ENCODE measurements at places on chromosomes 4 and X.
A peak's percentile ranks its signal among the peaks of the same experiment; 100 is the strongest.

DNA sequence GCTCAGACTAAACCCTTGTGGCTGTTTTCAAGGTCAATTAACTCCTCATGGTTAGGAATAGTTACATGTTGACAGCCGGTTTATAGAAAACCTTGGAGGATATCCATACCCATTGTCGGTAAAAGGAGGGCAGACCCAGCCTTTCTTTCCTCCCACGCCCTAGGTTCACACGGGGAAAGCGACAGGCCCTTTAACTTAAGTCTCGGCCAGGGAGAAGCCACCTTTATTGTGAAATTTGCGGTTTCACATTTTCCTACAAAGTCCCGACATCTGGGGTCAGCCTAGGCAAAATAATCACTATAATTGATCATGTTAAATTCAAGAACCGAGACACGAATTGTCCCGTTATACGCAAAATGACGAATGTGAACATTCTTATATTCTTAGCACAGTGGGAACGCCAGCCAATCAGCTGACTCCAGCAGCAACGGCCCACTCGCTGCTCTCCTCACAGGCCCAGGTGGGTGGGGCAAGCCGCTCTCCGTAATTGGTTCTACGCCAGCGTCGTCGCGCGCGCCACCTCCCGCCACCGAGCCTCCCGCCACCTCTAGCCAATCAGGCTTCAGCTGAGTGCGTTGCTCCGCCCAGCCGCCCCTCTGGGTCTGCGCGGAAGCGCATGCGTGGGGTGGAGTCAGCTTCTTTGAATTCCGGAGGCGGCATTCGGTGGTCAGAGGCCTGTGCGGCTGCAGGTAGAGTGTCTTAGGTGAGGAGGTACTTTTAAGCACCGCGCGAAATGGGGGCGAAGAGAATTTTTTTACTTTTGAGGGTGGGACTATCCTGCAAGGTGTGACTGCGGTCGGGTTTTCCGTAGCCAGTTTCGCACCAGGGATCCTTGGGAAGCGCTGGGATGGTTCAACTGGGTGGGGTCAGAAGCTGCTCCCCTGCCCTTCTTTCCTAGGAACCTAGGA, at the start of gene CENPI:
TSS of gene CENPI (plus strand) at position 659 of the 908 bp plus-strand sequence. CDS start 2,867 bp downstream, outside the sequence.
- peak; percentile 57 for DNase-seq

DNA sequence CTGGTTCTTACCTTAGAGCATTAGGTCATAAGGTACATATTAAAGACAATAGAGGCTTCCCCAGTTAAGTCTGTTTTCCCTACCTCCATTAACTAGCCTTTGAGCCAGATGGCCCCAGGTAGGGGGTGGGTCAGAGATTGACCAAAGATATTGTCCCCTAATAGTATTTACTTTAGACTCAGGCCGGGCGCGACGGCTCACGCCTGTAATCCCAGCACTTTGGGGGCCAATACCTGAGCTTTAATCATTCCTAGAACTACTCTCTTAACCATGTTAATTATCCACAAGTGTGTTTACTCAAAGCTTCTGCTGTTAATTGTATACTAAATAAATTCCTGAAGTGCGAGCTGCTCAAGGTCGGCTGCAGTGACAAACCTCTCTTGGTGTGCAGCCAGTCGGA, 28.0 kb upstream of the AMBN start:
- no peak for DNase-seq

GRCh38 chrX:96770315-96770714, 85.7 kb downstream of the DIAPH2 start:
- no peak for DNase-seq

- DNase-seq = no peak
Observed at GRCh38 chr4:147482281-147482680, 1.4 kb downstream of the EDNRA start.

- DNase-seq = peak; percentile 96
Observed at GRCh38 chr4:15695240-15695699, 7.6 kb upstream of the BST1 start.

DNA sequence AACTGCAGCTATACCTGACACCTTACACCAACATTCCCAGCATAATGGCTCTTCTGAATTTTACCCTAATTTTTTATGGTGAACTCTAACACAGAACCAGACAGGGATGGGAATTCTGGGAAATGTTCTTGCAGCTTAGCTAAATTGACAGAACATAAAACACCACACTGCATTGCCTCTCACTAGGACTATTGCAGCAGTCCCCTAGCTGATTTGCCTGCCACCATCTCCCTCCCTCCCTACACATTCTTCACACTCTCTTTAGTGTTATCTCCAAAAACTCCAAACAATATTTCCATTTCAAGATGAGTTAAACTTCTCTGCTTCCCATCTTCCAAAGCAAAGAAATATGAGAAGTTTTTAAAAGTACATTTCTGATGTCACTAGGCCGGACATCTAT, 733.9 kb upstream of the INTU start:
- no peak for DNase-seq

DNA sequence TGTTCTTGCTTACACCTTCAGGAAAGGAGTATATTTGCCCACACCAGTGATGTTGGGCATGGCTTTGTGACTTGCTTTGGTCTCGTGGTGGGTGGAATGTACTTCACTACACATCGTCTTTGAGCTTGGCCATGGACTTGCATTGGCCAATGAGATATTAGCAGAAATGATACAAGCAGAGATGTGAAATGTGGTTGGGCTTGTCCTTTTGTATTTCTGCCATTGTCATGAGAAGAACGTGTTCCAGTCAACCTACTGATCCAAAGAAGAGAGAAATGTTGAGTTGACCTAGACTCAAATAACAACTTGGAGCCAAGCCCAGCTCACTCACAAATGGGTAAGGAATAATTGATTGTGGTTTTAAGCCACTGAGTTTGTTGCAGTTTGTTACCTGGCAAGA, 138.4 kb upstream of the ARX start:
- no peak for DNase-seq

DNA sequence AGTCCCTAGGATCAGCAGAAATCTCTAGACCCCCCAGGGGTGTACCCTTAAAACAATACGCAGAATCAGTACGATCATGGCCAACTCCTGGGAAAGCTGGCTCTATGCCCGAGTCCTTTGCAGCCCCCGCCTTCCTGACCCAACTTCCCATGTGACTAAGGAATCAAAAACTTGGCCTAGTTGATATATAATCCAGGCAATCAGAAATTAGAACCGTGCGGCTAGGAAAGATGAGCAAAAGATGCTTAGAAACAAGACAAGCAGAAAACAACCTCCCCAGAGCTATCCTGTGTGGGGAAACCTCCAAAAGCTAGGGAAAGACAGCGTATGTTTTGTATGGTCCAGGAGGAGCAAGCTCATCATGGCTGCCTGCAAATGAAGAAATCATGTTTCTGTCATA, 110.0 kb downstream of the PPARGC1A start:
- no peak for DNase-seq

- DNase-seq = no peak
Observed at GRCh38 chrX:97290199-97290598, 406.5 kb downstream of the RPA4 start.

GRCh38 chr4:118711052-118711451, 25.9 kb downstream of the METTL14 start:
- no peak for DNase-seq
